ENCODE measurements at places on chromosomes 6 and 20.

GRCh38 chr20:23092861-23093495, 6.9 kb upstream of the CD93 start:
- no peak for DNase-seq

DNA sequence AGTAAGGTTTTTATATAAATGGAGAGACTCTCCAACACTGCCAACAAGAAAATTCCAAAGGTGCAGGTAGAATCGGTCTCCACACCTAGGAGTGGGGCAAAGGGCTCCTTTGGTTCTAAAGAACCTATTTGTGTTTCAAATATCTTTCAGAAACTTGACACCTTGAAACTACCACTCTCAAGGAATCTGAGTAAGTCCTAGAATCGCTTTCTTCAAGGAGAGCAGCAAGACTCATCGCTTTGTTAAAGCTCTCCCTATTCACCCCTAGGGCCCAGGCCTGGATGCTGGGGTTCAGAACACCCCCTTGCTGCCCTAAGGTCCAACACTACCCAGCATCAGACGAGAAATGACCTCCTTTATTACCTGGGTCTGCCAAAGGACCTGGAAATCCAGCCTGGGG, 2.0 kb downstream of the CLIC5 start:
- DNase-seq, result no peak

- DNase-seq, result no peak
Measured at GRCh38 chr6:142950291-142950690, 5.3 kb upstream of the HIVEP2 start.

DNA sequence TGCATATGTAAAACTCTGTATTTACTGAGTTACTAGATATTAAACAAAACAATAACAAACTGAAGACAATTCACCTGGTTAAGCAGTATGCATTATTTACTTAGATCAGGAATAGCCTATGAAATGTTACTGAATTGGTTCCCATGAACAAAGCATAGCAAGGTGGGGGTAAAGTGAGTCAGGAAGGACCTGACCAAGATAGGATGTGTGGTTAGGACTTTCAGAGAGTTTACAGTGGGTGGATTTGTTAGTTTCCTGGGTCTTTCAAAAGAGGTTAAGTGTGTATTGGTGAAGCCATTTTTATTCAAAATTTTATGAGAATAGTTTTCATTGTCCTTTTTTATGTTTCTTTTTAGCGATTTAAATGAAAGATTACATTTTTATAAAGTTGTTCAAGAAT, 32.9 kb downstream of the TBPL1 start:
- no peak for DNase-seq

DNA sequence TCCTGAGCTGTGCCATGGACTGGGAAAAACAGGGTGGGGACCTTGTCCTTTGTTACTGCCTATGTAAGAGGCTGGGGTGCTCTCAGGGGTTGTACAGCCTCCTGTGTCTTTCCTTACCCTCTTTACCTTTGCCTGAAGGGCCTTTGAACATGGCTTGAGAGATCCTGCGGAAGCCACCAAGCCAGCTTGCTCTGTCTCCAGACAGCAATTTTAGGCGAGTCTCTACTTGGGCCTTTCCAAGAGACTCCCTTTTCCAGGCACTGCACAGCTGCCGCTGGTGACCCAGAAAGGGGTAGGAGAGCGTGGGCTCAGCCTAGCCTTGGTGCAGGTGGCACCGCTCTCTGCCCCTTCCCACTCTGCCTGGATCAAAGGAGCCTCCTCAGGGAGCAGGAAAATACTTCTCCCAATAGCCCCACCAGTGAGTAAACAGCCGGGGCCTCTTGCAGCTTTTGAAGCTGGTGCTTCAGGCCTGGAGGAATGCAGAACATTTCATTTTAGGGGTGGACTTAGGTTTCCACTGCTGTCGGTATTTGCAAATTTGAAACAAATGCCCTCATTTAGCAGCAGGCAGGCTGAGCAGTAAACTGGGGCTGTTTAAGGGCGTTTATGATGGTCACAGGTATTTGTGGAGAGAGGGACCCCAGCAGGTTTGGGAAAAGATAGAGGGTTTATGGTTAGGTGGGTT, 13.9 kb downstream of the PTK7 start:
- peak; percentile 59 for DNase-seq

GRCh38 chr20:57624124-57624523, 3.9 kb upstream of the ZBP1 start:
- no peak for DNase-seq

GRCh38 chr6:112522587-112522986, 175.5 kb downstream of the RFPL4B start:
- DNase-seq, result no peak
